Lower lobe of right lung (tissue), 2 donors: ENCODE measurements at places on chromosomes 11 and 22. TPM values are rescaled to one million over a fixed set of nuclear protein-coding genes. Genes with fewer than 3 reads are reported as not detected.

Gene UCP3
- 3.1 TPM for total RNA-seq

DNA sequence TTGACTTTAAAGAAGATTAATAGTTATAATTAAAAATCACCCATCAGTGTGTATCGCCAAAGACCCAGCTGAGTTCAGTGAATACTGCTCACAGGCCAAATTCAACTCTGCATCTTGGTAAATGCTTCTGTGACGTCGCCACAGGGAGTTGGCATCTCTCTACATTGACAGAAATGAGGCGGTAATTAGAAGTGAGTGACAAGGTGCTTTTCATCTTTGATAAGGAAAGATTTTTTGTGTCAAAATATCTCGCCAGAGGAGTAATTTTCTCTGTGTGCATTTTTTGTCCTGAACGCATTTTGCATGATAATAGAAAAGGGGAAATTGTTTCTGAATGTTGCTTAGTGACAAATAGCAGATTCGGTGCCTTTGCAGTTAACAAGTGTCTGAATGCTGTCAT, 345.8 kb downstream of the CNTN5 start:
- DNase-seq = no peak

GRCh38 chr11:27926486-27926885, 181.5 kb downstream of the KIF18A start:
- DNase-seq = no peak

DNA sequence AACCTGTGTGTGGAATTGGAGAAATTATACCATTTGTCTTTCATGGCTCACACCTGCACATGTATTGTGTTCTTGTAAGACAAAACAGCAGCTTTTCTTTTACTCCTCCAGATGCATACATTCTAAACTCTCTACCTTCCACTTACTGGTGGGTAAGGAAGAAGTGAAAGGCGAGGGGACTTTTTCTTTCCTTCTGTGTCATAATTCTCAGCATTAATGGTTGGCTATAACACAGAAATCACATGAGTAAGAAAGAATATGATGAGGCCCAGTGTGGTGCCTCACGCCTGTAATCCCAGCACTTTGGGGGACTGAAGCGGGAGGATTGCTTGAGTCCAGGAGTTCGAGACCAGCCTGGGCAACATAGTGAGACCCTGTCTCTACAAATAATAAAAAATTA, 57.8 kb upstream of the SHANK2 start:
- no peak for DNase-seq
